AG20443 (cell line): ENCODE measurements at places on chromosomes 12 and 14.

DNA sequence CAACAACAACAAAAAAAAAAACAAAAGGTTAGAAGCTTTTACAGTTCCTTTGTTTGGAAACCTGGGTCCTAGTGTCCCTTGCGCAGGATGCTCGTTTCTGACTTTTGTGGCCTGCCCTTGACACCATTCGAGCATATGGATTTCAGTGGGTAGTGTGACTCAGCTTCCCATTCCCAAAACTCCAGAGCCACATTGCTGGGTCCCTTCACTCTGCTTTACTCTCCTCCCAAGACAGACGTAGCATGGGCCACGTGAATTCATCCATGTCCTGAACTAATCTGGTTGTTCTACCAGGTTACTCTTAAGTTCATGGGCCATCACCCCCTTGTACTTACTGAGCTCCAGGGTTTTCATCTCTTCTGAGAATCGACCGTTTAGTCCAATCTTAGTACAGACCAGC lies 68.0 kb upstream of the MAX start:
- no peak for DNase-seq

DNA sequence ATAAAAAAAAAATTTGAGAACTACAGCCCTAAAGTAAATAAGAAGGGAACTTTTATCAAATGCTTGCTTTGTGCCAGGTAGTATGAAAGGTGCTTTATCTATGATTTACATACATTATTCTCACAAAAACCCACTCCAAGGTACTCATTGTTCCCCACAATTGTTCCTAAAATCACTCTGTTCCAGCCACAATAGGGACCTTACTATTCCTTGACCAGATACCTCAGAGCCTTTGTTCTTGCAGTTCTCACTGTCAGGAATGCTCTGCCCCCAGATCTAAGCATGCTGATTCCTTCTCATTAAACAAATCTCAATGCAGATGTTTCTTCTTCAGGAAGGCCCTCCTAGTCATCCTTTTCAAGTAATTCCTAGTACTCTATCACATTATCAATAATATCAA lies 60.2 kb downstream of the PPP1R12A start:
- no peak for DNase-seq

- no peak for DNase-seq
Measured at GRCh38 chr12:110050927-110051326, 2.6 kb upstream of the C12orf76 start.

DNA sequence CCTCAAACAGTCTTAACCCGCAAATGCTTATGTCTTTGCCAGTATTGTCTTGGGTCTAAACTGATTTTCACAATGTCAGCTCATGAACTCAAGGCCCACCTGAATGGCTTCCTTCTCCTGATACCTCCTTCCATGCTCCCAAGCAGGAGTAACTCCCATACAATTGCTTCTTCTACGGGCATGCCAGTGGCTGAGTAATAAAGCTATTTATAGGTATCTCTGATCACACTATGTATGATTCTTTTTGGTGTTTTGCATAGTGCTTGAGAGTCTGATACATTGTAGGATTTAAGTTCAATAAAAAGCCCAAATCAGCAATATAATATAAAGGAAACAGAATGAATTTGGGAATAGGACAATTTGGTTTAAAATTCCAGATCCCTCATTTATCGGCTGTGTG lies 235.0 kb upstream of the DCN start:
- no peak for DNase-seq

DNA sequence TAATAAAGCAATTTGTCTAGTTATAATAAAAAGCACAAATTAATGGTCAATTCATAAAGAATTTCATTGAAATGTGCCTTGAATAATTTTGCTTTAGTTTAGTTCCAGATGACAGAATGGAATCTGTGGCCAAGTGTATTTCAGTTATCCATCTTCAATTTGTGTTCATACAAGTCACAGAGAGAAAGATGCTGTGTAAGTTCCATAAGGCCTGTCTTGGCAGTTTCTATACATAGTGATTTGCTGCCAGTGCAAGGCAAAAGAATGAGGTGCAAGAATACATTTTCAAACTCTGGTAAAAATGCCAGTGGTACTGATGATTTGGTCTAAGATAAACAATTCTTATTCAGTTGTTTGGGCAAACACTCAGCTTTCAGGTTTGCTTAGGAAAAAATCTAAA lies 134.4 kb upstream of the PTPRB start:
- no peak for DNase-seq

DNA sequence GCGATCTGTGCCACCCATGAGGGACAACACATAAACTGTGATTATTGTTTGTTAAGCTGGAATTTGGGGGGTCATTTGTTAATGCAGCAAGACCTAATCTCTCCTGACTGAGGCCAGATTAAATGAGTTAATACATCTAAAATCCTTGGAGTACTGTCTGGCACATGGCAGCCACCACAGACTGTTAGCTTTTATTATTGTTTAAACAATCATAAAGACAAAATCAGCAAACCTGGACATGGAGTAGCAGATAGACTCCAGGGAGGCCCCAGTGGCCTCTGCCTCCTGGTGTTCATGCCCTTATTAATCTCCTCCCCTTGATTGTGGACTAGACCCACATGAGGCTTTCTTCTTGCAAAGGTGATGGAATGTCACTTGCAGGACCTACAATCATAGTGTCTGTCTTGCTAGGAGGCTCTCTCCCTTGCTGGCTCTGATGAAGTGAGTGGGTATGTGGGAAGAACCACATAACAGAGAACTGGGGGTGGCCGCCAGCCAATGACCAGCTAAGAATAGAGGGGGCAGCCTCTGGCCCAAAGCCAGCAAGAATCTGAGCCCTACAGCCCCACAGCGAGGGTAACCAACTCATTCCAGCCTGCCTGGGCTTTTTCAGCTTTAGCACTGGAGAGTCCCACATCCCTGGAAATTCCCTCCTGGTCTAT lies 142.0 kb downstream of the SCARB1 start:
- DNase-seq: no peak

- no peak for DNase-seq
Measured at GRCh38 chr14:80958226-80958625, 2.8 kb downstream of the TSHR start.

DNA sequence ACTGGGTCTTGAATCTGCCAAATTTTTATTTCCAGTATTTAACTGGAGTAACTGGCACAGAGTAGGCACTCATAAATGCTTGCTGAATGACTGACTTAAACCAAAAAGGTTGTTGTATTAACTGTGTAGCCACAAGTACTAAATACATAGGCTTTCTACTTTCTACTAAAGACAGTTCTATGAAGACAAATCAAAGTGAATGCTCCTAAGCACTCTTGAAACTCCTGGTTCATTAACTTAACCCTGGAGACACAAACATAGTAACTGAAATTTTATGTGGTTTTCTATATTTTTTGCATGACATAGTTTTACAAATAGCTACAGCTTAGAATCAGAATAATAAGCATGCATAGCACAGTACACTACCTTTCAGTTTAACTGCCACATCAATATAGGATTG lies 70.4 kb downstream of the TXNDC16 start:
- no peak for DNase-seq

- no peak for DNase-seq
Measured at GRCh38 chr14:71613168-71613567, 319.1 kb upstream of the RGS6 start.

DNA sequence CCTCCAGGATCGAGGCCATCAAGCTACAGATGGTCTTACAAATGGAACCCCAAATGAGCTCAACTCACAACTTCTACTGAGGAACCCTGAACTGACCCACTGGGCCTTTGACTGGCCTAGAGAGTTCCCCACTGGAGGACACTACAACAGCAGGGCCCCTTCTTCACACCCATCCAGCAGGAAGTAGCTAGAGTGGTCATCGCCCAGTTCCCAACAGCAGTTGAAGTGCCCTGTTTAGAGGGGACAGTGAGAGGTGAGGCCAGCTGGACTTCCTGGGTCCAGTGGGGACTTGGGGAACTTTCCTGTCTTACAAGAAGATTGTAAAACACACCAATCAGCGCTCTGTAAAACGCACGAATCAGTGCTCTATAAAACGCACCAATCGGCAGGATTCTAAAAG lies 247.9 kb upstream of the BTG1 start:
- no peak for DNase-seq

- no peak for DNase-seq
Measured at GRCh38 chr12:111304642-111305071, 64.2 kb downstream of the PHETA1 start.

DNA sequence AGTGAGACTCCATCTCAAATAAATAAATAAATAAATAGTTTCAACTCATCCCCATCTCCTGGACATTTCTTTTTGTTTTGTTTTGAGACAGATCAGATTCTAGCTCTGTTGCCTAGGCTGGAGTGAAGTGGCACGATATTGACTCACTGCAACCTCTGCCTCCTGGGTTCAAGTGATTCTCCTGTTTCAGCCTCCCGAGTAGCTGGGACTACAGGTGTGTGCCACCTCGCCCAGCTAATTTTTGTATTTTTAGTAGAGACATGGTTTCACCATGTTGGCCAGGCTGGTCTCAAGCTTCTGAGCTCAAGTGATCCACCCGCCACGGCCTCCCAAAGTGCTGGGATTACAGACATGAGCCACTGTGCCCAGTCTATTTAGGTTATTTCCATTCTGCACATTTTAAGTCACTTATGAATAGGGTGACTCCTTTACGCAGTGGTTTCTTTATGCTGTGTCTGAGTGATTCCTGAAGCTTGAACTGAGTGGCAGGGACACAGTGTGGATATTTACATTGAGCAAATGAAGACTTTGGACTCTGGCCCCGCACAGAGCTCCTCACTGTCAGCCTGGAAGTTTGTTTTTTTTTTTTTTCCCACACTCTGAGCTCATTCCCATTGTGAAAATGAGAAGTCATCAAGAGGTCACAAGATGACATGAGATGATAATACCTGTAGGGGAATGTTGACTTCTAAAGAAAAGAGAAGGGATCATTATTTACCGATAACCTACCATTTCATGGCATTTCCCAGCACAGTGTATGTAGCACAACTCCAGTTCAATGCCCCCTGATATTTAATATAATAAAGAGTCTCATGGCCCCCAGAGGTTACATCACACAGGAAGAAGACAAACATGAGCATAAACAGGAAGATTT lies 72.6 kb downstream of the TBX3 start:
- no peak for DNase-seq

DNA sequence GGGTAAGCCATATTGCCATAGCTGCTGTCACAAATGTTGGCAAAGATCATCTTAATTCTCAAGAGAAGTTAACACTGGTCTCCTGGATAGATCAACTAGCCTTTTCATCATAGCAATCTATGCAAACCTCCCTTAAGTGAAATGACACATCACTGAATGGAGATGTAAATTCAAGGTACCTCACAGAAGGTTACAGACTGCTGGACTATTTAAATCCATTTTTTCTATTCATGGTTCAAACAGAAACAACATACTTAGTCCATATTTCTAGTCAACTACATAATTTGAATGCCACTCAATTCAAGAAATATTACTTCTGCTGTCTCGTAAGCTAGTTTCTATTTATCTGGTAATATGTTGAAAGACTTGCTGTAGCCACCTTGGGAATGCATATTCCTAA lies 748.3 kb downstream of the C12orf50 start:
- DNase-seq: no peak
